Metanephros (tissue), 2 donors: ENCODE measurements at places on chromosomes 6 and 20. TPM values are rescaled to one million over a fixed set of nuclear protein-coding genes. Genes with fewer than 3 reads are reported as not detected.

Gene EDN1
- total RNA-seq, result 7.4 TPM

Gene FBXO5
- 16.4 TPM for total RNA-seq

Gene KATNA1
- 17.5 TPM for total RNA-seq

Gene GINS1
- total RNA-seq, result 8.0 TPM
